ENCODE measurements at places on chromosomes 6 and 20. TPM values are rescaled to one million over a fixed set of nuclear protein-coding genes. Genes with fewer than 3 reads are reported as not detected.
A peak's percentile ranks its signal among the peaks of the same experiment; 100 is the strongest.

GRCh38 chr20:15882553-15882952 is 690.7 kb downstream of the KIF16B start:
- DNase-seq: no peak

GRCh38 chr20:24455081-24455480 is 14.3 kb upstream of the SYNDIG1 start:
- DNase-seq: no peak

GRCh38 chr6:136103763-136104311 is 146.3 kb downstream of the MTFR2 start:
- peak; percentile 48 for DNase-seq

- no peak for DNase-seq
These were observed 77.8 kb upstream of the SMLR1 start for GRCh38 chr6:130749402-130749801.

DNA sequence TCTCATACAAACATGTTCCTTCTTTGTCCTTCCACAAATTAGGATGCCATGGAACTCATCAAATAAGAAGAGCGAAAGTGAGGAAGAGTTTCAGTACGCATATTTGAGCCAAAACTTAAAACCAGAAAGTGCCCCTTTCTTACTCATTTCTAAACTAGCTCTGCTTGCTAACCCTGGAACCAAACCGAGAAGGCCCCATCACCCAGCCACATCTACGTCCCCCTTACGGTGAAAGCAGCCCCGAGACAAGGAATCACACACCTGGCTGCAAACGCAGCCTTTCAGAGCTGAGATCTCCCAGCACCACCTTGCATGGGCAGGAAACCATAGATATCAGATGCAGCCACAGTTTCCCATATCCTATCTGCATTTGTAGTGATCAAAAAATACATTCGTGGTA is 28.5 kb downstream of the TRERF1 start:
- no peak for DNase-seq

- DNase-seq: no peak
These were observed 235.1 kb upstream of the ZNF217 start for GRCh38 chr20:53828682-53829254.

Gene ZNF217
- 7.1 TPM for polyA plus RNA-seq
